Stimulated activated CD4-positive, alpha-beta T cell treated with anti-CD3 and anti-CD28 coated beads, TNF-alpha, amount 100 ng/mL, for 24 hours (primary cell): ENCODE measurements at places on chromosomes 5 and 9.

GRCh38 chr5:67333171-67333570 lies 136.6 kb upstream of the CD180 start:
- no peak for DNase-seq

GRCh38 chr9:88645879-88646199 lies 110.9 kb downstream of the NXNL2 start:
- no peak for DNase-seq

- no peak for DNase-seq
Observed at GRCh38 chr5:73983644-73984043, 357.6 kb downstream of the ARHGEF28 start.

GRCh38 chr5:2797160-2797559 lies 45.7 kb upstream of the IRX2 start:
- no peak for DNase-seq

- DNase-seq = no peak
Observed at GRCh38 chr5:16539169-16539666, 73.6 kb upstream of the ZNF622 start.
